Muscle of arm (tissue), 14 donors: ENCODE measurements at places on chromosomes 6 and 20.

GRCh38 chr6:31791324-31792089 is 4.0 kb downstream of the VARS1 start:
- peak; percentile 46 for DNase-seq

- no peak for DNase-seq
Observed at GRCh38 chr6:127768745-127769144, 132.1 kb downstream of the THEMIS start.

DNA sequence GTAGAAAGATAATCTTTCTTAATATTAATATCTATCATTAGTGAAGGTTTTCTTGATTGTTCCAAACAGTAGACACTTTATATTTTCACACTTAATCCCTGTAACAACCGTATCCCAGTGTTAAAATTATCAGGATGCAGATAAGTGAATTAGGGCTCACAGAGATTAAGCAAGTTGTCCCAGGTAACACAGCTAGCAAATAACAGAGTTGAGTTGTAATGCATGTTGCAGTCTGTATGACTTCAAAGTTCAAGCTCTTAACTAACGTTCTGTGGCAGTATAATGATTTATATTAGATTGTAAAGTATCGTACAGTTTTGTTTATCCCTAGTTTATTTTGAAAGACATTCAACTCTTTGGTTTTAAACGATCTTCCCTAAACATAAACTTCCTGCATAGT is 517.5 kb downstream of the TFAP2B start:
- DNase-seq = no peak

DNA sequence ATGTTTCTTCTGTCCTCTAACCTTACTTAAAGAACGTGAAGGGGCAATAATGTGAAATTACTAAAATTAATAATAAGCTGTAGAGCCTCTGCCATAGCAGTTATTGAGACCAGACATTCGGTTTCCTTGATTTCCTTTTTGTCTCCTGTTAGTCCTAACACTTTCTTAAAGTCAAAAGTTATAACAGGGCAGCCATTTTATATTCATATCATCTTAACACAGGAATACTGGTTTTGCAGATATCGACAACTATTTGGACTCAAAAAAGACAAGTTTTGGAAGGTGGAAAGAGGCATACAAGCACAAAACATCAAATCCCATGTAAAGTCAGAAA is 33.5 kb downstream of the HFE start:
- no peak for DNase-seq

GRCh38 chr6:73285674-73286283 is 22.8 kb upstream of the KHDC1 start:
- DNase-seq = no peak

- no peak for DNase-seq
Observed at GRCh38 chr20:17541596-17541995, 10.4 kb upstream of the BFSP1 start.

DNA sequence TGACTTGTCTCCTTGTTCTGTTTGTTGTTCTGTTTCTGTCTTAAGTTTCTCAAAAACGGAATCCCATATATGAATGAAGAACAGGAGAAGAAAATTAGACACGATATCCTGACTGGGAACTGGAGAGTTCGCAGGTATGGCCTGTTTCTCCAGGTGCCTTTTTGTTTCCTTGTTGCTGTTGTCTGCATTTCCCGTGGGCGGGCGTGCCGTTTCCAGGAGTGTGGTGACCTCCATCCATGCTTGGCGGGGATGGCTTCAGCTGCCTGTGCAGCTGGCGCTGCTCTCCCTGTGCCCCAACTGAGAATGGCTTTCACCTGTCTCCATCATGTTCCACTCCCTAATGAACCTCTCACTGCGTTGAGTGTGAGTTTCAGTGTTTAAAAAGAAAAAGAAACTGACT is 4.4 kb downstream of the PNLDC1 start:
- no peak for DNase-seq

DNA sequence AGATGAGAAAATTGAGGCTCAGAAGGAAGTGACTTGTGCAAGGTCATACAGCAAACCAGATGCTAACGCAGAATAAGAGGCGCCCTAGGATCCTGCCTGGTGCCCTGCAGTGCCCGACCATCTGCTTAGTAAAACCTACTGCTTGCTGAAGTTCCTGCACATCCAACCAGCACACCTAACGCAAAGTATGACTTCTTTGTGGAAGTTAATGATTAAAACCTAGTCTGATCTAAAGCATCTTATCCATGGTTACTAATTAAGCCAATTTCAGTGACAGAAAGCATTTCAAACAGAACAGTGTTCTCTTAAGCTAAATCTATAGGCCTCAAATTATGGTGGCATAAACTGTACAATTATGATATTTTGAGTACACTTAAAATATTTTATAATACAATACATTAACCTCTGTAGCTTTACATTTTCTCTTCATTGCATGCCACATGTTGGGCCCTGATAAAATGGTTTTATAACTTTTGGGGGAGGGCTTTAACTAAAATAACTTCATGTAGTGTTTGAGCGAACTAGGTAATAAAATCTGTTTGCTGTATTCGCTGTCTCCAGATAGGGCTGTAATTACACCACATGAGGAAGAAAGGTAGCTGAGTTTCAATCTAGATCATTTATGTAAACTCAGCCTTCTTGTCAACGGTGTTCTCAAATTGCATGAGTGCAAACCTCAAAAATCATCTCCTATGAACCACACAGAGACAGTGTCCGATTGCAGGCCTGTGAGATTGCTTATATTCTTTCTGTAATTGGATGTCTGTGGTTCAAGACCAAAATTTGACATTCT is 37.5 kb upstream of the BEND3 start:
- DNase-seq = no peak

DNA sequence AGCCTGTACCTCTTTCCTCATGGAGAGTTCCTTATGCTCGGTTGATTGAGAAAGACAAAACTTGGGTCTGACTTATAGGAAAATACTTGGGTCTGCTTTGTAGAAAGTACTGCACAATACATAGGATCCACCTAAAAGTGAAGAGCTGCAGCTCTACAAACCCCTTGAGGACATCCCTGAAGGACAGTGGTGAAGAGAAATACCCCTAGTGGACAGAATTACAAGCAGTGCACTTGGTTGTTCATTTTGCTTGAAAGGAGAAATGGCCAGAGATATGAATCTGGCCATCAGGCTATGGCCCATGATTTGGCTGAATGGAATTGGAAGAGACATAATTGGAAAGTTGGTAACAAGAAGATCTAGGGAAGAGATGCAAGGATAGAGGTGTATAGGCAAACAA is 8.3 kb downstream of the CD24 start:
- DNase-seq = no peak
